NCI-H187 treated with DMSO at 0.1 percent for 48 hours (cell line): ENCODE measurements at places on chromosomes 11 and 22.

- DNase-seq = no peak
These were observed 3.4 kb downstream of the DSCAML1 start for GRCh38 chr11:117793583-117793982.

DNA sequence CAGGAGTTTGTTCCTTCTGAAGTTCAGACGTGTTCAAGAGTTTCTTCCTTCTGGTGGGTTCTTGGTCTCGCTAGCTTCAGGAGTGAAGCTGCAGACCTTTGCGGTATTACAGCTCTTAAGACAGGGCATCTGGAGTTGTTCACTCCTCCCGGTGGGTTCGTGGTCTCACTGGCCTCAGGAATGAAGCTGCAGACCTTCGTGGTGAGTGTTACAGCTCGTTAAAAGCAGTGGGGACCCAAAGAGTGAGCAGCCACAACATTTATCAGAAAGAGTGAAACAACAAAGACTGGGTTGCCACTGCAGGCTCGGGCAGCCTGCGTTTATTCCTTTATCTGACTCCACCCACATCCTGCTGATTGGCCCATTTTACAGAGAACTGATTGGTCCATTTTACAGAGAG, 373.1 kb downstream of the ETS1 start:
- DNase-seq = no peak

DNA sequence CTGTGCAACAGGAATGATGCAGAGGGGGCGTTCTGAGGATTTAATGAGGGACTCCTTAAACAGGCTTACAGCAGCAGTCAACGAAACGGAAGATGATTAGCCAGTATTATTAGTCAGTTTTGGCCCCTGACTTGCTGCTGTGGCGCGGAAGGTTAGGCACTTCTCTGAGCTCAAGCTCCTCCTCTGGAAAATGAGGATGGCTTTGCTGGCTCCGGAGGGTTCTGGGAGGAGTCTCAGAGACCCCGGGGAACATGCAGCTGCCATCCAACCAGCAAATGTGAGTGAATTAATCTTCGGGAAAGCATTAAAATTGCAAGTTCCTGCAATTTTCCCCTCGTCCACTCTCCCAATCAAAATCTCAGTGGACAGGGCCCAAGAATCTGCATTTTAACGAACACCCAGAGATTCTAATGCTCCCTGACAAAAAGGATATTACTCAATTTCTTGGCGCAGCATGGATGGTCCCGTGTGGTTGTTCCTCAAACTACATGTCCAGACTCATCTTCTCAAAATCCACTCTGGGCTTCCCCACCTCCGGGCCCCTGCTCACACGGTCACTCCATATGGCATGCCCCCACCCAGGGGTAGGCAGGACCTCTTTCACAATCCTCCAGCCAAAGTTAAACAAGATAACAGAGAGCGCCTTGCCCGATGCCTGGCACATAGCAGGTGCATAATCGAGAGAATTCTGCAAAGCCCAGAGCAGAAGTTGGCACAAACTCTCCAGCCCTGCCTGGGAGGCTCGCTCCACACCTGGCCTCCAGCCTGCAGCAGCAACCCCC, 6.4 kb downstream of the ELFN2 start:
- no peak for DNase-seq

DNA sequence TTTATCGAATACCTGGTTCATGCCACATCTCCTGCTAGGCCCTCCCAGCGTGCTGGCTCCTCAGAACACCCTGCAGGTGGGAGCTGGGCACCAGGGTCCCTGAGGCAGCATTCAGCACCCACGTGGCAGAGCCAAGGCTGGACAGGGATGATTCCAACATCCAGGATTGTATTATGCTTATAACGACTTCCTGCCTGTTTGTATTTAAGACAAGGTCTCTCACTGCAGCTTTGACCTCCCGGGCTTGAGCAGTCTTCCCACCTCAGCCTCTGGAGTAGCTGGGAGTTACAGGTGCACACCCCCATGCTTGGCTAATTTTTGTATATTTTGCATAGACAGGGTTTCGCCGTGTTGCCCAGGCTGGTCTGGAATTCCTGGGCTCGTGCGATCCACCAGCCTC, 64.7 kb upstream of the WNT7B start:
- no peak for DNase-seq

DNA sequence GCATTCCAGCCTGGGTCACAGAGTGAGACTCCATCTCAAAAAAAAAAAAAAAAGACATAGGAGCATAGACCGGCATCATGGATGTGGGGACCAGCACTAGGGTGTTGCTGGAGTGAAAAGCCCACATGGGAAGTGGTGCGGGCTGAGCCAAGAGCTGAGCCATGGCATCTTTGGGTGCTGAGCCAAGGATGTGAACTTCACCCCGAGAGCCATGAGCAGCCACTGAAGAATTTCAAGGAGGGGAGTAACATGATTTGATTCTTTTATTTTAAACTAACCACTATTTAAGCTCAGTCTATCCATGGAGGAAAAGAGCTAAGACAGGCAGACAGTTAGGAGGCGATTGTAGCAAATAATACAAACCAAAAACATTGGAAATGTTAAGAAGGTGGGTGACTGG, 57.4 kb downstream of the AHNAK start:
- no peak for DNase-seq

- no peak for DNase-seq
These were observed 2.2 kb upstream of the RPS6KA4 start for GRCh38 chr11:64356498-64357411.

DNA sequence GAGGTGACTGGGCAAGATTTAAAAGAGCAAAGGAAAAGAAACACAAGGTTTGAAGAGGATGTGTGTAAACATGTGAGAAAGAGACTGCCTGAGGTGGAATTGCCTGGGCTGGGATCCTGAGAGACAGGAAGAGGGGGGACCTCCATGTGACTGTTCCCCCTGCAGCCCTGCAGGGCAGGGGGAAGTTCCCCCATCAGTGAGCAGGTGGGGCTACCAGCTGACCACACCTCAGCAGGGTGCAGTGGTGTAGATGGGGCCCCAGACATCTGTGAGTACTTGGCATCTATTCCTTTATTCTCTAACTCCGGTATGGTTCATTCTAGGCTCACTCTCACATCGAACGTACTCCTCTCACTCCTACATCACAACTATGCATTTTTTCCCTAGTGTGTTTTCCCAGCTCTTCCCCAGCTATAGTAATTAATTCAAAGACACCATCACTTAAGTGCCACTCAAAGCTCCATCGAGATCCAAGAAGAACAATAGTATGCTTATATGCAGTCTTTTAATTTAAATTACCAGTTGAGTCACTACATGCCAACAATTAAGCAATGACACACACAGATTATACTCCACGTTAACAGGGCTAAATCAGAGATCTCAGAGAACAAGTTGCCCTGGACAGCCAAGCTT, 42.7 kb downstream of the LGR4 start:
- no peak for DNase-seq

- no peak for DNase-seq
These were observed 195.4 kb upstream of the ARHGAP20 start for GRCh38 chr11:110907629-110908028.

- no peak for DNase-seq
These were observed 10.1 kb downstream of the IRAG1 start for GRCh38 chr11:10683429-10683828.

DNA sequence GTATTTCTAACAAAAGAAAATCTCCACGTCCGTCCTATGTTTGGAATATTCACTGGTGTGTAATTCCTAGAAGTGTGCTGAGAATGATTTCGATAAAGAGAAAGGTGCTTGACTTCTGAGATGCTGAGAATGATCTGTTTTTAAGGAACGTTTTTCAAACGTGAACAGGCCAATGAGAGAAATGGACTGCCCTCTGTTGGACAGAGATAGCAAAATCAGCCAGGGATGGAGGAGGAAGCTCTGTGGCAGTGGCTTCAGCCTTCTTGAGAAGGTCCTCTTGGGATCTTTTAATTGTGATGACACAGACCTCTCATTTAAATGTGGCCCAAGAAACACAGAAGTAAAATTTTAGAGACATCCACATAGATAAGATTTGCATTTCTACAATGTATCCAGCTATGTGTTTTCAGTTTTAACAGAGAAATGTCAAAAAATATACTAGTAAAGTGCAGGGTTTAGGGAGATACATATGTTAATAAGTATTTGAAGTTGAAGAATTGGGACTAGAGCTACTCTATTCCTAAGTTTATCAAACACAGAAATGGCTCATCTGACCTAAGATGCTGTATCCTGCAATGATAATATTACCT, 84.0 kb upstream of the RCN1 start:
- no peak for DNase-seq

- DNase-seq = no peak
These were observed 104.9 kb downstream of the FAM76B start for GRCh38 chr11:95684701-95685100.

DNA sequence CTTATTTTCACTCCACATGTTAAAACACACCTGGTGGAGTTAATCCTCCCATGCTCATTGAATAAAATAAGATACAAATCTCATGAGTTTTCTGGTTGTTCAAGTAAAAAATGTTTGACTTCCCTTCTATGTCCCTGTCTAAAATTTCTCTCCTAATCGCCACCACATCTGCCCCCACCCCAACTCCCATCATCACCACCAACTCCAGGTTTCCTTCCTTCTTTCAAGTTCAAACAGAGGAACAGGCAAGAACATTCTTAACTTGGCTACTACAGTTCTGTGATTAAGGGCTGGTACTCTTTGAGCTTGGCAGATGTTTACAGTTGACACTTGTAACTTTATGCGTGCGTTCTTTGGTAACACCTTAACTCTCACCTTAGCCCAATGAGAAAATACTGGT, 9.1 kb upstream of the PSMA1 start:
- DNase-seq = no peak

DNA sequence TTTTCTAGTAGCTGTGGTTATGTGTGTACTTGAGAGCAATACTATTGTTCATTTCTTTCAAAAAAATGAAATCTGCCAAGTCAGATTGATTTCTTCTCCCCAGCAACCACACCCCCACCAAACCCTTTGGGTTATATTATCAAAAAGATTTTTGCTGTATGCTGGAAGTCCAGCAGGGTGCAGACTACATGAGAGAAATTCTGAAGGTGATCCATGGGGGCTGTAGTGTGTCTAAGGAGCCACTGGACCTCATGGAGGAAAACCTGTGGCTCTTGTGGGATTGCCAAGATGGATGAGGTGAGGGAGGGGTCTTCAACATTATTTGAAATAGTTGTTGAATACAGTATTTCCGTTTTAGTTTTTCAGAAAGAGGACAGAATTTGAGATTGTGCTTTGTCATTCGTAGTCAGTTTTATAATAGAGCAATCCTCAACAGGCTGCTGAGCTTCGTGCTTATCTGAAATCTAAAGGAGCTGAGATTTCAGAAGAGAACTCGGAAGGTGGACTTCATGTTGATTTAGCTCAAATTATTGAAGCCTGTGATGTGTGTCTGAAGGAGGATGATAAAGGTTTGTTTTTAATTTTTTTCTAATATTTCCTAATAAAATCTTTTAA, 3.1 kb downstream of the EIF3M start:
- DNase-seq = no peak

- DNase-seq = no peak
These were observed 13.2 kb upstream of the POU2F3 start for GRCh38 chr11:120226714-120227113.

DNA sequence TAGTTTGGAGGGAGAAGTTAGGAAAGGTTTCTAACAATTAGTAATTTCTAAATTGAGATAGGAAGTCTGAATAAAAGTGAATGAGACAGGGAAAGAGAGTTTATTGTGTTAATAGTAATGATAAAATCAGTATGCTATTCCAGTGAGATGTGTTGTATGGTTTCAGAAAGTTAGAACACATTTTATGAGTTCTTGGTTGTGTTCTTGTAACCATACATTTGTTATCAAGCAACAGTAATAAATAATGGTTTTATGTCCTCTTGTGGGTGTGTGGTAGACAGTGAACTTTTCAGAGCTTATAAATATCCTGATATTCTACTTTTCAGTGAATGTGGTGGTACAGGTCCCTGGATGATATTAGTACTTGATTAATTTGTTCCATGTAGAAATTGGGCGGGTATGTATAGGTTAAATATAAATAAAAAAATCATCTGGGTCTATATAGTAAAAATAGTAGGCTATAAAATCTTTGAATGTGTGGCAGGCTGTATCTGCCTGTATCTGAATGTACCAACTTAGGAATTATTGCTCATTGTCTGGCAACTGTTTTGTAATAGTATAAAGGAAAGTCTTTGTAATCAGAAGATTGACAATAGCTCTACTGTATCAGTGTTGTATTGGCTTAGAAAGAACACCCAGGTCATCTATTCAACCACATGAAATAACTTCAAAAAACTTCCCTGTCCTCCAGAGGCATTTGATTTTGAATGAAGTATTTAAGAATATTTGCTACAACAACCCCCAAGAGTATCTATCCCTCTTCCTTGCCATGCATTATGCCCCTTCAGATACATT, 54.8 kb downstream of the UVRAG start:
- DNase-seq = no peak

- no peak for DNase-seq
These were observed 1.7 kb downstream of the RASGRP2 start for GRCh38 chr11:64742087-64742888.

DNA sequence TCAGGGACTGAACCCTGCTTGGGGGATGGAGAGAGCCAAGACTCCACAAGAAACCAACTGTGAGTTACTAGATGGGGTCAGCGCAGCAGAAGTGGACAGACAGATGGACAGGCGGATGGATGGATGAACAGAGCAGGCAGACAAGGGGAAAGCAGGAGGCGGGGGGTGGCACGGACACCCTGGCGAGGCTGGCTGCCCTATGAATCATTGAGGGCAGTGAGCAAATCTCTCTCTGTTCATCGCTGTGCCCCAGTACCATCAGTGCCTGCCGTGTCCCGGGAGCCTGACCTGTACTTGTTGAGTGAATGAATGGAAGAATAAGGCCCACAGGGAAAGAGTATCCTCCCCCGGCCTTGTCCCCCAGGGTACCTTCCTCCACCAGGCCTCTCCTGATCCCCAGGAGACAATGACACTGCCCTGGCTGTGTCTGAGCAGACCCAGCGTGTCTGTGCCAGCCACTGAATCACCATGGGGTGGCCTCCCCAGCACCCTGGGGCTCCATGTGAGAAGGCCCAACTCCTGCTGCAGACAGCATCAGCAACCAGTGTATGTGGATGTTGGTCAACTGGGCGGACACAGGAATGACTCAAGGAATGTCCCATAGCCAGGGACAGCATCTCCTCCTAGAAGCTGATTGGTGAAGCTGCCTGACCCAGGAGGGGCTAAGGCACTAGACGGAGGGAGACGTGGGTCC, 5.1 kb upstream of the KLHL35 start:
- DNase-seq = no peak
